NCI-H510A (cell line): ENCODE measurements at places on chromosomes 12 and 14.

GRCh38 chr12:22255097-22255496 is 79.4 kb downstream of the ST8SIA1 start:
- DNase-seq: no peak

DNA sequence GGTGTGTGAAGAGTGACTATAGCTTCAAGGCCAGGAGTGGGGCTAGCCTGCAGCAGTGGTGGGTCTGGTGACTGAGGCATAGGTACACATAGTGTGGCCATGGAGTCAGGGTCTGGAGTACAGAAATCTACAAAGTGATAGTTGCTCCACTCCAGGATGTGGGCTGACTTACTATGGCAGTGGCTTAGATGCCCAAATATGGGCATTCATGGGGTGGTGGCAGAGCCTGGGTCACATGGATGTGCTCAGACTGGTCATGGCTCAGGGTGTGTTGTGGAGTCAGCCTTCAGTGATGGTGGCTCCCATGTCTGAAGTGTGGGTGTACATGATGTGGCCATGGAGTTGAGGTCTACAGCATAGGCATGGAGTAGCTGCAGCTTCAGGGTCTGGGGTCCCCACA is 27.3 kb downstream of the CLEC6A start:
- DNase-seq: no peak

DNA sequence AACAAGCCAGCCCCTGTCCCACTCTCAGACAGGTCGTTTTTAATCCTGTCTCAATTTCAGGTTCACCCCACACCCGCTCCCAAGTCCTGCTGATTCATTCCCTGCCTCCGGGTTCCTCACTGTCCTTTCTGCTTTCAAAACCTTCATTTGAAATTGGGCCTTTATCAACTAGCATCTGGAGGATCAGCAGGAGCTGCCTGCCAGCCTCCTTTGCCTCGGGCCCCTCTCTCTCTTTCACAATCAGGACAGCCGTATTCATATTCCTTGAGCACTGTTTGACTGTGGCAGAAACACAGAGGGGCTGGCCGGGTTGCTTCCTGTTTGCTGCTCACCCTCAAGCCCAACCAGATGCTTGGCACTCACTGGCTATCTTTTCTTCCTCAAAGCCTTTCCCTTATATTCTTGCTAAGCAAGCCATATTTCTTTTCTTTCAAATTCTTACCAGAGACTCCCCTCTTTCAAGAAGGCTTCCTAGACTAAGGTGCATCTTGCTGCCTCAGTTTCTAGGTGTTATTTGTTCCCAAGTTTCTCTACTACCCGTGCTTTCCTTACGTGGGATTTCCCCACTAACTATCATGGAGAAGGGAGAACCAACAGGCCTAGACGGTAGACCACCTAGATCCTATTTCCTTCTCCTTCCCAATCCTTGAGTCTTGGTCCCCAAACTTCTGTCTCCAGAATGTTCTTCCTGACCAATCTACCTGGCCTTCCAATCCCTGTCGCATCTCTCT is 3.0 kb downstream of the GALNT6 start:
- no peak for DNase-seq

DNA sequence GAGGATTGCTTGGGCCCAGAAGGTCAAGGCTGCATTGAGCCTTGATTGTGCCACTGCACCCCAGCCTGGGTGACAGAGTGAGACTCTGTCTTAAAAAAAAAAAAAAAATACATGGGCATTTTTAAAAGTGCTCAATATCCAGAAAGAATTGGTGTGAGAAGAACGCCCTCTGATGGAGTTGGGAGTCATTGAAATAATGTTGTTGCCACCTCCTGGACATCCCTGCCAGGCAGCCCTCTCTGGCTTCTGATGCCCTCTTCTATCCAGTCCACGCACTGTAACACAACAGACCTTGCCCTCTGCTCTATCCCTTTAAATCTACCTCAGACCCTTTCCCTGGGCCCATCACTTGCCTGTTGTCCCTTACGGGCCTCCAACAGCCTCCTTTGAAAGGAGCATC is 4.9 kb downstream of the PTGDR start:
- no peak for DNase-seq

GRCh38 chr14:99287269-99287942 is 15.4 kb upstream of the BCL11B start:
- no peak for DNase-seq

- no peak for DNase-seq
Observed at GRCh38 chr12:122127839-122128238, 46.2 kb downstream of the IL31 start.

- no peak for DNase-seq
Observed at GRCh38 chr14:21518725-21519124, 7.4 kb downstream of the SALL2 start.

DNA sequence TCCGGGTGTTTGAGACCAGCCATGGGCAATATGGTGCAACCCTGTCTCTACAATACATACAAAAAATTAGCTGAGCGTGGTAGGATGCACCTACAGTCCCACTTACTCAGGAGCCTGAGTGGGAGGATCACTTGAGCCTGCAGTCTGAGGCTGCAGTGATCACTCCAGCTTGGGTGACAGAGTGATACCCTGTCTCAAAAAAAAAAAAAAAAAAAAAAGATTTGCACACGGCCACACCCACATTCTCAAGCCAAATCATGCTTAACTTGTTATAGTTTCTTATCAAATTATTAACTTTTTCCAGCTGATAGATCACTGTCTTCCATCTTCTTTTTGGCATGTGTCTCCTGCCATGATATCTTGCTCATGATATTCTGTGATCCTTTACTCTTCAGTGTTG is 6.8 kb downstream of the DRAM1 start:
- DNase-seq: no peak

- DNase-seq: no peak
Observed at GRCh38 chr12:5044420-5045295, 979 bp downstream of the KCNA5 start.

DNA sequence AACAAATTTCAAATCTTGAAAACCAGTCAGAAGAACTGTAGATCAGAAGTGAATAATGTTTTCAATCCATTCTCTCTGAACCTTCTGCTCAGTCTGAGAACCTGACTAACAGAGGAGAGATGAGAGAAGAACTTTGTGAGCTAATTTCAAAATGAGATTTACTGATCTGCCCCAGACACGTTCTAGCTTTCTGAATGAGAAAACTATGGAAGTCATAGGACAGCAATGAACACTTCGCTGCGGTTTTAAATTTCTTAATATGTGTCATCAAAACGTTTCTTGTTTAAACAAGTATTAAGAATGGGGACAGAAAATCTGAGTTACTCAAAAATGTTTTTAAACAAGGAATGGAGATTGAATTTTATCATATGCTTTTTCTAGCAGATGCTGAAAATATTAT is 66.6 kb upstream of the FAR2 start:
- DNase-seq: no peak

GRCh38 chr12:91224401-91224800 is 41.8 kb upstream of the DCN start:
- DNase-seq: no peak

DNA sequence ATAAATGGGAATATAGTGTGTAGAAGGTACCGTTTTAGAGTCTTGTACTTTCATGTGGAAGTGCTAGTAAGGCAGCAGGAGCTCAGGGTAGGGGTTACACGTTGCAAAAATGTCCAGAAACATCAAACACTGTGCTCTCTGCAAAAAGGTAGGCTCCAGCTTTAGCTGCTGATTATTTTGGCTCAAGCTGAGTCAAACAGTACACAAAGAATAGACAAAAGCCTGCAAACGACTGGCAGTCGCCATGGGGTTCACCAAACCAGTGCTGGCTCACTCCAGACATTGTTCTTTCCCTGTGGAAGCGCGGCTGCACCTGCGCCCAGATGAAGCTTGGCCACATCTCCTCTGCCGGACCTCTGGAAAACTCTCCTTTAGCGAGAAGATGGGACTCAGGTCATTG is 45.3 kb upstream of the NAA30 start:
- no peak for DNase-seq

GRCh38 chr12:80232837-80233236 is 133.5 kb downstream of the OTOGL start:
- DNase-seq: no peak

DNA sequence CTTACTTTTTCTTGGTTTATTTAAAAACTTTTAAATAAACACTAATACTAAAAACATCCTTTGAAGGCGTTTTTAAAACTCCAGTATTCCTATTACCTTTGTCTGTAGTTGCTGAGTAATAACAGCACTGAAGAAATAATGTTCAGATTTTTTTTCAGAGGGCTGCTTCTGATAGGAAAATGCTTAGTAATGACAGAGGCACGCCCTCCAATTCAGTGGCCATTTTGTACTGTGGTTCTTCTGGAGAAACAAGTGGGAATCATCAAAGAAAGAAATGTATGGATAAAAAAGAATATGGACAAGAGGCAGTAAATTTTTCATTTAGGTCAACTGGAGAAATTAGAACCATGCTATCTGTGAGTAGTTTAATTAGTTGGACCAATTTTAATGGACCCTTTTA is 13.6 kb downstream of the VEZT start:
- no peak for DNase-seq

GRCh38 chr12:42326541-42327226 is 717 bp downstream of the PPHLN1 start:
- no peak for DNase-seq

DNA sequence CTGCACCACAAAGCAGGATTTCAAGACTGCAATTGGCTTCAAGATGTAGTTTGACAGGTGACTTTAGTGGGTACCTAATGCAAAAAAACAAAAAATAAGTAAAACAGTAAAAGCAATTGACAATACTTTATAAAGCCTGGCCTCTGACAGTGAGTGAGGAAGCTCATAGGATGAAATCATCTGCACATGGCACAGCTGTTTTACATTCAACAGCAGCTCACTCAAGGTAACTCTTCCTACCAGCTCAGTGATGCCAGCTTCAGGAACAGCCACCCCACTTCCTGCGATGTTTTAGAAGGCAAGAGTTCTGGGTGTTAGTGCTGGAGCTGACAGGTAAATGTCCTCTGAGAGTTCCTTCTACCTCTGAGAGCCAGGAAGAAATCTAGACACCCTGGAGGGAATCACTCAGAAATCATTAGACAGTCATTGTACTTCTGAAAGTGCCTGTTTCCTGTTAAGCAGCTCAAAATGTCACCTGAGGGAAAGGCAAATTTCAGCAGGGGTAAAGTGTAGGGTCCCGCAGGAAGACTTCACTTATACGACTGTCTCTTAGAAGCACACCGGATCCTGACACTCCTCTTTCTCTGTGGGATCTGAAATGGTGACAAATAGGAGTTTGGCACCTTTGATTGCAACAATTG is 99.9 kb downstream of the FOXN3 start:
- no peak for DNase-seq

GRCh38 chr12:88633312-88633711 is 53.0 kb upstream of the KITLG start:
- DNase-seq: no peak

DNA sequence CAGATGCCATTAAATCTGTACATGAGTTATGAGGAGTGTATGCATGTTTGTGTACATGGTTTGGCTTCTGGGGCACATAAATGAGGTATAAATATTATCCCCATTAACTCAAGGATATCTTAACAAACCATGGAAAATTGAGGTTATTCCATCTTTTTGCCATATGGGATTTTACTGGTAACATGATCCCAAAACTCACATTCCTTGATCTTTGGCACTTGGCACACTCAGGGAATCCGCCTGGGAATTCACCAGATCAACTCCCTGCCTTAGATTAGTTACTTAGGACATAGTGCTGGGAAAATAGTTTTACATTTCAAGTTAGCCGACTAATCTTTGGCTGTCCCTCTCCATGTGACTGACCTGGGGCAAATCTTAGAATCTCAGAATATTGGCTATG is 16.9 kb downstream of the CDKN1B start:
- DNase-seq: no peak

DNA sequence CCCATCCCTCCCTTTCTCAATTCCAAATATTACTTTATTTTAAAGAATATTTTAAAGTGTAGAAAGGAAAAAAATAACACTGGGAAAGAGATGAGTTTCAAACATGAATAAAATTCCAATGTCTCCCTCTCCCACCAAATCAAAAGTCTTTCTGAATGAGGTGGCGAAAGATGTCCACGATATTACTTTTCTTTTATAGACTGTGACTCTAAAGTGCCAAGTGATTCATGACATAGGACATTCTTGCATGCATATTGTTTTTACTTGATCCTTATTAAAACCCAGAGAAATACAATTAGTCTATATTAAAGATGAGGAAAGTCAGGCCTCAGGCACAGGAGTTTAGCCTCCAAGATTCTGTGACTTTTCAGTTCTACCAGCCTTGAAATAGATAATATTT is 16.0 kb upstream of the LUM start:
- no peak for DNase-seq
